ENCODE measurements at places on chromosomes 1 and 21.

GRCh38 chr1:27531959-27532685 lies 42.2 kb upstream of the WASF2 start:
- DNase-seq = no peak

- DNase-seq = peak; percentile 42
Observed at GRCh38 chr1:15836772-15837669, 10.5 kb upstream of the SPEN start.

DNA sequence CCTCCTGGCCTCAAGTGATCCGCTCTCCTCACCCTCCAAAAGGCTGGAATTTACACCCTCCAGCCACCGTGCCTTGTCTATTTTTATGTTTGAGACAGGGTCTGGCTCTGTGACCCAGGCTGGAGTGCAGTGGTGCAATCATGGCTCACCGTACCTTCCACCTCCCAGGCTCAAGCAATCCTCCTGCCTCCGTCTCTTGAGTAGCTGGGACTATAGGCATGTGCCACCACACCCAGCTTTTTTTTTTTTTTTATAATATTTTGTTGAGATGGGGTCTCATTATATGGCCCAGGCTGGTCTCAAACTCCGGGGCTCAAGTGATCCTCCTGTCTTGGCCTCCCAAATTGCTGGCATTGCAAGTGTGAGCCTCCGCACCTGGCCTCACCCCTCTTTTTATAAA lies 38.8 kb downstream of the TRPM2 start:
- DNase-seq = no peak

GRCh38 chr1:156726549-156727226 lies 1.6 kb upstream of the METTL25B start:
- peak; percentile 38 for DNase-seq

GRCh38 chr1:115310581-115311473 lies 27.2 kb downstream of the NGF start:
- no peak for DNase-seq

DNA sequence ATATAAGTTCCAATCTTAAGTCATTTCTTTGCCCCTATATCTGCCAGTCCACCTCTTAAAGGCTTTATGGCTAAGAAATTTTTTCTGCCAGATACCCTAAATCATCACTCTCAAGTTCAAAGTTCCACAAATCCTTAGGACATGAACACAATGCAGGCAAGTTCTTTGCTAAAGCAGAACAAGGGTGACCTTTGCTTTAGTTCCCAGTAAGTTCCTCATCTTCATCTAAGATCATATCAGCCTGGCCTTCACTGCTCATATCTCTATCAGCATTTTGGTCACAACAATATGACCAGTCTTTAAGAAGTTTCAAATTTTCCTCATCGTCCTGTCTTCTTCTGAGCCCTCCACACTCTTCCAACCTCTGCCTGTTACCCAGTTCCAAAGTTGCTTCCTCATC lies 402.2 kb upstream of the RUNX1 start:
- DNase-seq = no peak

DNA sequence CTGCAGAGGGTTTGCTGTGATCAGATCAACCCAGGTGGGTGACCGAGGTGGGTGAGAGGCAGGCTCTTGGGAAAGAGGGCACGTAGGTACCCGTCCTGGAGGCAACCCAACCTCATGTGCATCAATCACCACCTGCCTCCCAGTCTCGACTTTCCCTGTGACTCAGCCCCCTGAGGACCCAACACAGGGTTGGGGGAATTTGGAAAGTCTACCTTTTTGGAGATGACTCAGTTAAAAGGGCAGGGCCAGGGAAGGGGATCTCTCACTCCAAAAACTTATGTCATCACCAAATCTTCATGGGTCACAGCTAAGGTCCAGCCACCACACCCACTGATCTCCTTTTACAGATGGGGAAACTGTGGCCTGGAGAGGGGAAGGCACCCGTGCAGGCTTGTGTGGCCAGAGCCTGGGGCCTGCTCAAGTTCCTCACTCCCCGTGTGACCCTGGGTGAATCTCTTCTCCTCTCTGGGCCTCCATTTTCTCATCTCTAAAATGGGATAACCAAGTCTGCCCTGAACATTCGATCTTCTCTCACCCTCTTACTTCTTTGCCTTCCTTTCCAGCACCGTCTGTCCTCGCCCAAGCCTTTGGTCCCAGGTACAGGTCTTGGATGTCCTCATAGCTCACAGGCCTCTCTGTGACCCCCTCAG lies 34.6 kb upstream of the WNT4 start:
- DNase-seq = no peak

DNA sequence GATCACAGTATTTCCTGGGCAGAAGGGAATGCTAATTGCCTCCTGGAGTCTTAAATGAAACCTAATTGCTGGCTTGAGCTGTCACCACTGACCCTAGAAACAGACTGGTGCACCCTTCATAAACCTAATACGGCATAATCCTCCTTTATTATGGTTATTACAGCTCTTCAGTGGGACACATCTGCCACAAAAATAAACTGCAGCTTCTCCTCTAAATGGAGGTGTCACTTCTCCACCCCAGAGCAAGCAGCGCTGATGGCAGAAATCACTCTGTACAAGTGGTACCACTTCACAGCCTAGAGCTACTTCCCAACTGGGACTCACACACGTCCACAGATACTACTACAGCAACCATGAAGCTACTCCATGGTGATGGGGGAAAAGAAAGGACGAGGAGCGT lies 11.1 kb downstream of the PTPN14 start:
- no peak for DNase-seq

DNA sequence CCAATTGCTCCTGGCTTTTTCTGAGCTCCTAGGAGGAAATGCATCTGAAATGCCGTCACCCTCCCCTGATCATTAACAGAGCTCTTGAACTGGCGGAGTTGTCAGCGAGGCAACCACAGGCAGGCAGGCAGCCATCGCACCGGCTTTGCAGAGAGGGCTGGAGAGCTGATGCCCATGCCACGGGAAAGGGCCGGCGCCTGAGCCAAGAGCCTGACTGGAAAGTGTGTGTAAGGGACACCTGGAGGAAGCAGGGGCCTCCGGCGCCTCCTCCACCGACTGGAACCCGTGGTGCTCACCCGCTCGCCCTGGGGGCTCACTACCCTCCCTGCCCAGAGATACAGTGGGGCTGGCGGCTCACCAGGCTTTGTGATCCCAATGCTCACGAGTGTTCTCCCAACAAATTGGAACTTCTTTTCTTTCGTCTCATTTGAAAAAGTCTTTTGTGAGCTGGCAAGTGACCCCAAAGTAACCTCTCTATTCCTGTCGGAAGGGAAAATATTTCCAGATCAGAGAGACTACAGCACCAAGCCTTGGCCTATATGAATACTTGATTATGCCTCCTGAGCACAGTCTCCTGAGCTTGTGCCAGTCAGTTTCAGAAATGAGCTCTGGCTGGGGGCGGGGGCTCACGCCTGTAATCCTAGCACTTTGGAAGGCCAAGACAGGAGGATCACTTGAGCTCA lies 97.7 kb upstream of the SLC25A33 start:
- no peak for DNase-seq

DNA sequence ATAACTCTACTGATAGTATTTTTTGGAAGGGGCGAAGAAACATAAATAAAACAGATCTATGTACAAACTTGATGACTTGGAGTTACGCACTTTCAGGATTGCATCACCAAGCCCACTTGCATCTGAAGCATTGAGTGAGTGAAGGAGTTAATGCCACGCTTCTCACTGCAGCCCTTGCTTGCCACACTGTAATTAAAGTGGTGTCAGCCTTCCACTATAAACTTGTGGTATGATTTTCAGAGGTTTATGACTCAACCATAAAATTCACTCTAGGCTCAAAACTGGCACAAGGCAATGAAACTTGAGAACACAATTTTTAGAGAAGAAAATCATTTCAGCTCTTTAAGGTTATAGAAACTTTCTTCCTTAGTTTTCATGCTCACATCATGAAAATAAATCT lies 93.9 kb upstream of the PRMT6 start:
- no peak for DNase-seq

GRCh38 chr1:39575191-39576015 lies 1.2 kb downstream of the PABPC4 start:
- DNase-seq = peak; percentile 49

DNA sequence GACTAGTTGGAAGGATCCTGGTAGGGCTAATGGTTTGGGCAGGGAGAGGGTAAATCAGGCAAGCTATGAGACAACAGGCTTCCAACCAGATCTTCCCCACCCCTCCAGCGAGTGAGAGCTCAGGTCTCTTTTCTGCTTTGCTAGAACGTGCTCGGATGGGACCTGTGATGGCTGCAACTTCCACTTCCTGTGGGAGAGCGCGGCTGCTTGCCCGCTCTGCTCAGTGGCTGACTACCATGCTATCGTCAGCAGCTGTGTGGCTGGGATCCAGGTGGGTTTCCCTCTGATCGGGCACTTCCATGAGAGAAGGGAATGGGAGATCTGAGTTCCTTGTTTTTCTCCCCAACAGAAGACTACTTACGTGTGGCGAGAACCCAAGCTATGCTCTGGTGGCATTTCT lies 14.0 kb upstream of the SARS1 start:
- no peak for DNase-seq

DNA sequence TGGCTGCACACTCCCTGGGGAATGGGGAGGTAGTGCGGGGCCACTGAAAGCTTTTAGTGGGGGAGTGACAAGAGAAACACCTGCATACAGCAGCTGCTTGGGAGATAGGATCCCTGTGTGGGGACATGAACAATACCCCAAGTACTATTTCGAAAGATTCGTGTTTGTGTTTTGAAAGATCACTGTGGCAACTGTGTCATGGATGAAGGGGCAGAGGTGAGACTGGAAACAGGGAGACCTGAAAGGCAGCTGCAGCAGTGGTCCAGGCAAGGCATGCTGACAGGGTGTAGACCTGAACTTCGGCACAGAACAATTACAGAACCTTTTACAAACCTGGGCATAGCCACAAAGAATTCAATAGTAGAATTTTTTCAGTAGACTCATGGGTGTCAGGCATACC lies 32.9 kb downstream of the TENT5C start:
- no peak for DNase-seq

DNA sequence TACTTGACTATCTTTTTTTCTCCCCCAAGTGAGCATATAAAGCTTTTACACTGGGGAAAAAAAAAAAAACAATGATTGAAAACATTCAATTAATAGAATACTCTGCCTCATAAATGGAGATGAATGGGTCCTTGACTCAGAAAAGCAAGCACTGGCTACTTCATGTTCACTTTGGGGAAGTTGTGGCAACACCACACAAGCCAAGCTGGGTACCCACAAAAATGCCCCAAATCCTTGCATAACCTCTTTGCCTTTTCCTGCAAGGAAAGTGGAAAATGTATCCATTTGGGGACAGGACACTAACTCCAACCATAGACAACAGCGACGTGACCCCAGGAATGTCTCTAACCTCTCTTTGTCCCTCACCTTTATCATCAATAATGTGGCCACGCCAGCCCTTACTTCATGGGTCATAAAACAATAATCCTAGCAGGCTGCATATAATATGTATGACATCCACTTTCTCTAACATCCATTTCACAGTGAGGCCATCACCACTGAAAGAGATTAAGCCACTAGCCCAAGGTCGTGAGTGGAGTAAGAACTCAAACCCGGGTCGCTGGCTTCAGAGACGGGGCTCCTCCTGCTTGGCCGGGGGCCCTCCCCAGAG lies 2.3 kb downstream of the ECE1 start:
- no peak for DNase-seq

- DNase-seq = no peak
Observed at GRCh38 chr1:81802707-81803430, 2.1 kb downstream of the ADGRL2 start.

GRCh38 chr1:156893048-156893953 lies at the start of gene PEAR1:
PEAR1 (plus strand) TSS chr1:156893718; CDS start chr1:156903927, 10,209 bp downstream.
- no peak for DNase-seq

GRCh38 chr1:223738465-223739365 lies 26.4 kb downstream of the CAPN2 start:
- DNase-seq = no peak

DNA sequence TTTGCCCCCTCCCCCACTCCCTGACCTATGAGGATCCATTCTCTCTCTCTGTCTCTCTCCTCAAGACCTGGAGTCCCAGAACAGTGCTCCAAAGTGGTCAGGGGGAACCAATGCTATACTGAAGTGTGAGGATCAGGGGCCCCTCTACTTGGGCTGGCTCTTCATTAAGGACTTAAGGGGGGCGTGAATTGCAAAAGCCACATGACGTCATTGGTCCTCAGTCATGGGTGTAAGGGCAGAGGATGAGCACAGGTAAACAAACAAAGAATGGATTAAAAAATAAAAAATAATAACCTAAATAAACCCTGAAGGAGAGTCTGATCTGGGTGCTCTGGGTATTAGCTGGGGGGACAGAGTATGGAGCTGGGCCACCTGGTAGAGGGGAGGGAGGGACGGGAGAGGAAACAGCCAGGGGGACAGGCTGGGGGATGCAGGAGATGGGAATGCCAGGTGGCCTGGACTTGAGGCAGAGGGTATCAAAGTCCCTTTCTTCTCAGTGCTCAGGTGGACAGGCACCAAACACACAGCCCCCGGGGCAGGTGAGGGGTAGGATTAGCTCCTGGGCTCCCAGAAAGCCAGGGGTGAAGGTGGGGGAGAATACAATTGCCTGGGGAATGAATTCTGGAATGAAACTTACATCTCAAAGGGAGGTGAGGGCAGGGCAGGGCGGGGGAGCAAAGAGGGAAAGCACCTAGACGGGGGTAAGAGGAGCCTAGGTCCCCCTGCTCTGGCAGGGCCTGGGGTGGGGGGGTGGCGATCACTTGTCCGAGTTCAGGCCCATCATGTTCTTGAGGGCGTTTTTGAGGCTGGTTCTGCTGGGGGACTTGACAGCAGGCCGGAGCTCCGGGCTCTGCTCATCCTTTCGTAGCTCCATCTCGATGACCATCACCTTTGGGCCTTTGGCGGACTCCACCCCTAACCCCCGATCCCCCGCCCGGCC lies 4.6 kb downstream of the MPZ start:
- no peak for DNase-seq

- DNase-seq = no peak
Observed at GRCh38 chr21:33070998-33071769, 1.2 kb downstream of the OLIG1 start.

GRCh38 chr1:185648858-185649589 lies 85.2 kb upstream of the HMCN1 start:
- DNase-seq = no peak

- no peak for DNase-seq
Observed at GRCh38 chr1:9014475-9015375, 11.5 kb downstream of the SLC2A7 start.

GRCh38 chr1:163315773-163316374 lies 5.9 kb upstream of the NUF2 start:
- peak; percentile 40 for DNase-seq

DNA sequence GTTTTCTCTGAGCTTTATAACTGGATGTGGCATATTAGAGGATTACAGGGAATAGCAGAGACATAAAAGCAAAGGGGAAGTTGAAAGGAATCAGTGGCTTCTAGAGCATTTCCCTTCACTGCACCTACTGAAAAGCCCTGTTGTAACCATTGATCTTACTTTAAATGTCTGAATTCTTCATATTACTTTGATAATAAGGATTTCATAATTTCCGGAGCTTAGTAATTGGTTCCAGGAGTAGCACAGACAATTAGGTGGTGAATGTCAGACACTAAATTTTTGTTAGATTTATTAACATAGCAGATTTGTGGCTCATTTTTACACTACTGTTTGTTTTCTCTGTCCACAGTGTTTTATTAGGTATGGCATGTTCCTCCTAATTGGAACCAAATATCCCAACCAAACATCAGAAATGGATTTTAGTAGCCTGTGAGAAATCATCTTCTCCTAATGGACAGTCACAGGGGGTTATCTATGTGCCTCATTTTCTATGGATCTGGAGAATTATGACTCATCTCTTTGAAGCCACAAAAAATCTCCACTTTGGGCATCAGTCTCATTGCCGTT lies 100.5 kb downstream of the GIPC2 start:
- no peak for DNase-seq
